ENCODE measurements at places on chromosomes 1 and 21.

- no peak for DNase-seq
These were observed 12.1 kb downstream of the LGR6 start for GRCh38 chr1:202205523-202206190.

GRCh38 chr1:24636661-24637357 is 6.3 kb upstream of the SRRM1 start:
- DNase-seq = no peak

- DNase-seq = no peak
These were observed 20.9 kb downstream of the SLC1A7 start for GRCh38 chr1:53121319-53122172.

DNA sequence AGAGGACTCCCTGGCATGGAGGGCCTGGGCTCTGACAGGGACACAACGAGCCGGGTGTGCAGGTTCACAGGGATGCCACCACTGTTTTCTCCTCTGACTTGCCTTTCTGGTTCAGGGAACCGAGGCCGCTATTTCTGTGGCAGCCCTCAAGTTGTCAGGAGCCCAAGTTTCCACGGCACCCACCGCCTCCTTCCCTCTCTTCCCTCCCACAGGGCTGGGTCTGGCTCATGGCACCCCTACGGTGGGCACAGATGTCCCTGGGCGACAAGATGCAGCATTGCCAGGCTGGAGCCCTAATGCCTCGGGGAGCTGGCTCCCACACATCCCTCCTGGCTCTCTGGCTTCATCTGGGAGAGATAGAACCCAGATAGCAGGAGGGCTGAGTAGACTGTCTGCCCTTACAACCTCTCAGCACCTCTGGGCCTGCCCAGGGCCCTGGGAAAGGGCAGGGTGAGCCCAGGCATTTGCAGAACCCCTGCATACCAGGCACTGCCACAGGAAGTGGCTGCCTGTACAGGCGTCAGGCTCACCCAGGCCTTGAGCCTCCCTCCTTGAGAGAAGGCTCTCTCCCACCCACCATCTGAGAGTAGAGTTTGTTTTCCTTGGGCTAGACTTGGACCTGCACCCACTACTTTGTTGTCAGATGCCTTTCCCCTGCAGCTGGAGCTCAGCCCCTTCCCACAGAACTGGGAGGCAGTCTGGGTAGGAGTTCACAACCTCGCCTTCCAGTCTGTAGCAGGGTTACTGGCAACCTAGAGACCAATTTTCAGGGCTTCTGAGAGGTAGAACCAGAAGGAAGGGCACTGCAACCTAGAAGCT is 20.5 kb downstream of the KCNC4 start:
- no peak for DNase-seq

DNA sequence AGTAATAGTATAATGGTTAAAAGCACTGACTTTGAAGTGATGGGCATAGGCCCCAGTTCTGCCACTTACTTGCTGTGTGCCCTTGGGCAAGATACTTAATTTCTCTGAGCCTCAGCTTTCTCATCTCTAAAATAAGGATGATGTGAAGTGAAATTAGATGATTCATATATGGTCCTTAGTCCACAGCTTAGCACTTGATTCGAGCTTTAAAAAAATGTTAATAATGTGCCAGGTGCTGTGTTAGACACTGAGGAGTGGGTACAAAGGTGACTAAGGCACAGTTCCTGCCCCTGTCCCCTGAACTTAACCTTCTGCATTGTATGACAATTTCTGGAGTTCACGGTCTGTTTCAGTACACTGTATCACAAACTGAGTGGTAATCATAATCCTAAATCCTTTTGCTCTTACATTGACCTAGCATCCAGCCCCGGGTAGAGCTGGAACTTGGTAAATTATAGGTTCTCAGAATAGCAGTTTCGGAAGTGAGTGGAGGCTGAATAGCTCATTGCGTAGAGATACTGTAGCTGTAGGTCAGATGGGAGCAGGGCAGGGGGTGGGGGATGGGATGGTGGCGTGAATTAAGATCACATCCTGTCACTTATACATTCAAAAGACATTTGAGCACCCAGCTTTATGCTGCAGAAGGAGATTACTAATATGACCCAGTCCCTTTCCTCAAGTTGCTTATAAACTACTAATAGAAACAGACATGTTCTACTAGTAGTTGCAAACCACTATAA is 1.5 kb downstream of the ZNF691 start:
- no peak for DNase-seq

- DNase-seq = no peak
These were observed 558 bp upstream of the PGD start for GRCh38 chr1:10398278-10398733.

GRCh38 chr1:236516929-236517704 is 6.7 kb upstream of the LGALS8 start:
- DNase-seq = no peak

DNA sequence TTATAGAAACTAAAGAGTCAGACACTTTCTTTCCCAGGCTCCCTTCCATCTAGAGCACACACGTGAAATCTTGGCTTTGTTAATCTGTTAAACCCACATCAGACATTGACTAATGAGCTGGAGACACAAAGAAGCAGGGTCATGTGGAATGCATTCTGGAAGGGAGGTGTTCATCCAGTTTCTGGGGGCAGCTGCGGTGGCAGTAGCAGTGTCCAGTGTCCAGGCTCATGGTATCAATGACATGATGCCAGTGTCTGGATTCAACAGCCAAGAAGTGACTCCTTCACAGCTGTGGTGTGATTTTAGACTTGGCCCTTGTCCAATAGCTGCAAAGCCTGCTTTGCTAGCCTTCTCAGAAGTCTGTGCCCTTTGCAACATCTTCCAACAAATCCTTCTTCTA is 95.2 kb downstream of the NTPCR start:
- DNase-seq = no peak

DNA sequence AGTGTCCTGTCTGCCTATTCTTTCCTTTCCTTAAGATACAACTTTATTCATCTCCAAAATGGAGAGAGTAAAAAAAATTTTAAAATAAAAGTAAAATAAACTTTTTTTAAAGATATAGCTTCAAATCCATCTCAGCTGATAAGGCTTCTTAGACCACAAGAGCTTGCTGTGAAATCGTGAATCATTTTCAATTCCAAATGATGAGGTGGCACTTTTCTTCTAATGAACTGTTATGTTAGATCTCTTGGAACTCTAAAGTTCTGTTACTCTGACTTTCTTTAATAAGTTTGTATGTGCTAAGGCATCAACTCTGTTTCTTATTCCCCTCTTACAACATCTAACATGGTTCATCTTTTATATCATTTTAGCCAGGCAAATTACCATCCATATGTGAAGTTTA is 4.5 kb downstream of the SH3GLB1 start:
- DNase-seq = no peak

- DNase-seq = no peak
These were observed 154.9 kb downstream of the ST6GALNAC3 start for GRCh38 chr1:76229279-76230005.

DNA sequence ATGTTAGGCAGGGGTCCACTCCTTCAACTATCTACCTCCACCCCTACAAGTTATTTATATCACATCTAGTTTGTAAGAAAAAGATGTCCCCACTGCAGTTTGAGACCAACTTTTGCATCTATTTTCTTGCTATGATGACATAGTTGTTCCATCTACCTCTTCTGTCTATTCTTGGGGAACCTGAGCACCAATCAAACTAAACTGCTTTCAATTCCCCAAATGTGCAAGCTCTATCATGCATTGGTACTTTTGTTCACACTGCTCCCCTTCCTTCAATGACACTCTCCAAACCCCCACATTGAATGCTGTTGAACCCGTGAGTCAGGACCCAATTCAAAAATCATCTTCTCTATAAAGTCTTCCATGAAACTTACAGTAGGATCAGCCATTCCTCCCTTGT is 16.0 kb upstream of the FRRS1 start:
- DNase-seq = no peak

- no peak for DNase-seq
These were observed 20.5 kb downstream of the WLS start for GRCh38 chr1:68211761-68212380.

Measured in anterior cingulate cortex (tissue), 58 donors.